ENCODE measurements at places on chromosomes 11 and 22. TPM values are rescaled to one million over a fixed set of nuclear protein-coding genes. Genes with fewer than 3 reads are reported as not detected.

GRCh38 chr22:36285017-36285416 is 32.1 kb downstream of the APOL1 start:
- no peak for DNase-seq

- no peak for DNase-seq
These were observed 37.0 kb downstream of the GAB2 start for GRCh38 chr11:78380615-78381051.

DNA sequence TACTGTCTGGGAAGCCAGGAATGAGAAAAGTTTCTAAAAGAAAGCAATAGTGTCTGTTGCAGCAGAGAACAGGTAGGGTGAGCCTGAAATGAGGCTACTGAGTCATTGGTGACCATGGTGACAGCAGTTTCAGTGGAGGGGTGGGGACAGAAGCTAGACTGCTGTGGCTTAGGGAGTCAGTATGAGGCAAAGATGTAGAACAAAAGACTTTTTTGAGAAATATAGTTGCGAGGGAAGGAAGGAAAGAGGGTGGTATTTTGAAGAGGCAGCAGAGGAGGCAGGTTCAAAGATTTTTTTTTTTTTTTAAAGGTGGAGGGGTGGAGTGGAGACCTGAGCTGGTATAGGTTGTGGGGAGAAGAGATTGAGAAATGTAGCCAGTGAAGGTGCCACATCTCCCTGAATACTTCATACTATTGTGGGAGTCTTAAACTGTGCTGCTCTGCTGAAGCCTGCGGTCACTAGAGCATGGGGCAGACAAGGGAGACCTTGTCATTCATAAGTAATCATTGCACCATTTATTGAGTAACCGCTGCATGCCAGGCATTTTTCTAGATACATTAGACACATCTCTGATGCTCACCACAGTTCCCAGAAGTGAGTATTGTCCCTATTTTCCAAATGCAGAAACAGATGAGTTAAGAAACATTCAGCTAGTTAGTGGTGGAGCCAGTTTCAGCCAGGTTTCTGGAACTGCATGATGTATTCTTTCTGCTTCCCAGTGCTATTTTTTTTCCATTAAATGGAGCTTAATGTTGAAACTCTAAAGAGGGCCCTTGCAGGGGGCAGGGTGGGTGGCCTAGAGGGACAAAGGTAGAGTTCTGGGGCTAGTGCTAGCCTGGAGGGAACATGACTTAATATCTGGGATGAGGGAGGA is 49.9 kb downstream of the STIM1 start:
- peak; percentile 50 for DNase-seq

DNA sequence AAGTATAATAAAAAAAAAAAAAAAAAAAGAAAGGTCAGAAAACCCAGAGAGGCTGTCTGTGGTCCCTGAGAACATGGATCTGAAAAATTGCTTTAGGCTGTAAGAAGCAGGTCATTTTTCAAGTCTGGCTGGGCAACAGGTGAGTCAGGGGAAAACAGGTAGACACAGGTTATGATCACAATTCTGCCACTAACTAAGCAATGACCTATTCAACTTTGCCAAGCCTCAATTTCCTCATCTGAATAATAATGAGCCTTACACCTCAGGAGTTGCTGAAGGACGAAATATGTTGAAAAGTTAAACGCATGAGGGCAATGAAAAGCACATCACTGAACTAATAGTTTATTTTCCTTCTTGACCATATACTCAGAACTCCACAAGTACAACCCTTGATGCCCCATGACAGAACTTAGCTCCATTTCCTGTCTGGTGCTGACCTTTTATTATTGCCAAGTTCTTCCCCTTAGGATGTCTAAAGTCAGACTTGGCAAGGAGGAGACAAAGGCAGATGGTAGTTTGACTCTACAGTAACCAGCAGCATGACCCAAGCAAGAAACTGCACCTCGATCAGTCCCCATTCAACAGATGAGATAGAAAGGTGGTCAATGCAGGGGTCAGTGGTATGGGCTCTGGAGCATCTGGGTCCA is 93.6 kb downstream of the SYN3 start:
- no peak for DNase-seq

GRCh38 chr22:20438678-20439492 is 1.3 kb upstream of the SCARF2 start:
- DNase-seq: no peak

DNA sequence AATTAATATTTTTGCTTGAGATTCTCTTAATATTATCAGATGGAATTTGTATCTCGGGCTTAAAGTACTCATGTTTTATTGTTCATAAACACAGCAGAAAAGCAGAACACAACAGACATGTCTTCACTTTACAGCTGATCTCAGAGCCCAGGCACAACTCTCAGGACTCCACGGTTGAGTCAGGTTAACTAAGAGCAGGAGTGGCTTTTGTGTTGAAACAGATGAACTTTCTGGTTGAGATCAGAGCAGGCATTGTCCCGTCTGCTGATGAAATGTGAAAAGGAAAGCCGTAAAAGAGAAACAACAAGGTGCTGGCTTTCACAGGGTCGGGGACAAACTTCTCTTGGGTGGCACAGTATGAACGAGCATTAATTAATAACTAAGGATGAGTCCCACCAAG is 49.0 kb downstream of the JHY start:
- DNase-seq: no peak

- no peak for DNase-seq
These were observed 6.1 kb downstream of the INS start for GRCh38 chr11:2154889-2155288.

DNA sequence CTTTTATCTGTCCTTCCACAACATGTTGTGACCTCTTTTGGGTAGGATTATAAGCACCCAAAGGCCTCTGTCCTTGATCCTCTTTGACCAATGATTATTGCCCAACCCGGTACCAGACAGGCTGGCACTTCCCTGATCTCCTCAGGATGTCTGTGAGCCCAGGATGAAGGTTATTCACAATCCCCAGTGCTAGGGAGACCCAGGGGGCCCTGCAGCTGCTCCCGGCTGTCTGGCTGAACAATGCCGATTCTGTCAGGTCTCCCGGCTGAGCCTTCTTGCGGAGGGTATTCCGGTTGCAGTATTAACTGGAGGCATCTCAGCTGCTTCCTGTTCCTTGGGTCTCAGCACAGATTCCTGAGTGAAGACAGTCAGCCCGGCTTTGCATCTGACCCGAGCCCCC is 71.2 kb upstream of the CDON start:
- DNase-seq: no peak

- no peak for DNase-seq
These were observed 11.7 kb downstream of the EIF3L start for GRCh38 chr22:37860796-37861421.

GRCh38 chr11:112610996-112611750 is 350.0 kb upstream of the NCAM1 start:
- DNase-seq: no peak

DNA sequence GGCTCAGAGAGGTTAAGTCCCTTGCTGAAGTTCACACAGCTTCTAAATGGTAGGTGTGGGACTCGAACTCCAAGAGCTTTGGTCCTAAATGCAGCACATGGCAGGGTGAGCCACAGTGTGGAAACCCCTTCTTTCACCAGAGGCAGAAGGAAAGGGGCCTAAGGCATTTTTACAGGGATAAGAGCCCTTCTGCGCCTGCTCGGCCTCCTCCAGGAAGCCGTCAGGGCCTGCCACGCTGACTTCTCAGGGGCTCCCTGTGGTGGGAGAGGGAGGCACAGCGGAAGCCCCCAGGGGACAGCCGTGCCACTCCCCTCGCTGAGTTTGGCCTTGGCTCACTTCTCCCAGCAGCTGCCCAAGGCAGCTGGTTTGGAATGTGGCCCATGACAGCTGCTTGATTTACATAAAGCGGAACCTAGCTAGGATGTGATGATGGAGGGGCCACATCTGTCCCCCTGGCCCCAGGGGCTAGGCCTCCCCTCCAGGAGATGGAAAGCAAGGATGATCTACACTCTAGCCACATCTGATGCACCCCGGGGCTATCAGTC is 35.4 kb downstream of the CD82 start:
- DNase-seq: no peak

GRCh38 chr11:26730414-26731083 is 8.7 kb upstream of the SLC5A12 start:
- DNase-seq: no peak

DNA sequence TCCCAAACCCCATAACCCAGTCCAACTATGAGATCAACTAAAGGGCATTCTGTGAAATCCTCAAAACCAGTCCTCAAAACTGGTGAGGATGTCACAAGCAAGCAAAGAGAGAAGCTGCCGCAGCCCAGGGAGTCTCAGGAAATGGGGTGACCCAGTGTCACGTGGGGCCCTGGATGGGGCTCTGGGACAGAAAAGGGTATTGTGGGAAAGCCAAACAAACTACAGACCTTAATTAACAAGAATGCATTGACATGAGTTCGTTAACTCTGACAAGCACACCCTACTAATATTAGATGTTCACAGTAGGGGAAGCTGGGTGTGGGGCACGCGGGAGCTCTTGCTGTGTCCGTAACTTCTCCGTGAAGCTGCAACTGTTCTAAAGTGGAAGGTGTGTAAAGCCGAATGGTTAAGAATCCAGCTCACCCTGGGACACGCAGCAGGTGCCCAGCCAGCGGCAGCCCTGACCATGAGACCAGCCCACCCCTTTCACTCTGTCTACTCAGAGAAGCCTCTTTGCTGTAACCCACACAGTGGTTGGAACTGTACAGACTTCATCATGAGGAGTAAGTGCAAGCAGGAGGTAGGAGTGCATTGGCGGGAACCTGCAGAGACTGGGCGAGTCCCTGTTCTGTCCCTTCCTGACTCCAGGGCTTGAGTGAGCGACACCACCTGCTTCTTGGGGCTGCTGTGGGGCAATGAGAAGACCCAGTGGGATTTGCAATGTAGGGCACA is 17.9 kb downstream of the LINC01488 start:
- no peak for DNase-seq

- DNase-seq: no peak
These were observed 28.9 kb downstream of the SLC25A18 start for GRCh38 chr22:17592201-17592600.

DNA sequence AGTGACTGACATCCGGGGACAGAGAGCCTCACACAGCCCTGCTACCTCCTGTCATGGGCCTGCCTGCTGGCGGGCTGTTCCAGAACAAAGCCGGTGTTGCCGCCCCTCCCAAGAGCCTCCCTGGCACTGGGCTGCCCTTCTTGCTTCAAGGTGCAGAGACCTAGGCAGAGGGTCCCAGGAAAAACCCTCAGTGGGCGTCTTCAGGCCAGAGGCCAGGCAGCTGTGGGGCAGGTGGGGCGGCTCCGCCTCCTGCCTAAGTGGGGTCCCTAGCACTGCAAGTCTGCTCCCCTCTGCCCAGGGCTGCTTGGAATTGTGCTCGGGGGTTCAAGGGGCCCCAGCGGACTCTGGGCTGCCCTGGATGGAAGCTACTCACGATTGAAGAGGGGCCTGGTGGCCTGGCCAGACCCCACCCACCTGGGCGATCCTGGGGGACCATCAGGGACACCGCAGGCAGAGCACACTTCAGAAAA is 20.4 kb upstream of the GNB1L start:
- peak; percentile 7 for DNase-seq

- DNase-seq: no peak
These were observed 22.1 kb downstream of the RPUSD4 start for GRCh38 chr11:126189109-126189929.

DNA sequence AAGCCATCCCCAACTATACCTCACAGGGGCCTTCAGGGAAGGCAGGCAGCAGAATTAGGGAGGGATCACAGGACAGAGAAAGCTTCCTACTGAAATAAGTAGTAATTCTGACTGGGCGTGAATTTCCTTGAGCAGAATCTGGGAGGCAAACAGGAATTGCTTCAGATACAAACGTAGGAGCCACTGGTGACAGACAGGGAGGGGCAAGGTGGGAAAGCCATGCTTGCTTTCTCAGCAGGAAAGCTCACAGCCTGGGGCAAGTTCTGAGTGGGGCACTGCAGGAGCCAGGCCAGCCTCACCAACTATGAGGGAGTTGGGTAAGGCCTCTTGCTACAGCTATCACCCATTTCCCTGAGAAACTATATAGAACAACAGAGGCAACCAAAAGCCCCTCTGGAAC is 43.6 kb downstream of the ARHGAP32 start:
- DNase-seq: no peak

GRCh38 chr11:63710476-63711217 is 29.3 kb downstream of the RTN3 start:
- no peak for DNase-seq

Gene C11orf91
- not detected for total RNA-seq

Gene AGBL2
- total RNA-seq: 5.9 TPM

Gene RCOR2
- total RNA-seq: not detected

Gene LRRC74B
- not detected for total RNA-seq

Gene LSP1
- 69.0 TPM for total RNA-seq

Gene ELMOD1
- total RNA-seq: 1.0 TPM

Measured in tibial nerve (tissue), 4 donors.